ENCODE measurements at places on chromosomes 12 and 14.

GRCh38 chr12:54572881-54573280 lies 15.6 kb downstream of the PPP1R1A start:
- DNase-seq = no peak

- no peak for DNase-seq
Observed at GRCh38 chr14:22606380-22606779, 8.3 kb downstream of the ABHD4 start.

DNA sequence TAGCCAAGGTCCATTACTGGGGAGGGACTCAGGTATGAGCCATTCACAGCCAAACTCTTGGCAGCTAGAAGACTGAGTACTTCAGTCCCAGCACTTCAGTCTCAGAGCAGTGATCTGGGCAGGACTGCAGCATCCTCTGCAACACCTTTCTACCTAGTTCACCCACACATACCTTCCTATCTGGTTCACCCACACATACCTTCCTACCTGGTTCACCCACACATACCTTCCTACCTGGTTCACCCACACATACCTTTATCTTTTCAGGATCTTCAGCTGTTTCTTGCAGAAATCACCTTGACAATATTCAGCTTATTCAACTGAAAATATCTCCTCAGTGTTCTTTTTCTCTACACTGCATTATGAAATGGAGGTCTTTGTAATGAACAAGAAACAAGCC lies 101.3 kb downstream of the SRGAP1 start:
- DNase-seq = no peak

- DNase-seq = no peak
Observed at GRCh38 chr12:5581616-5582015, 149.7 kb downstream of the NTF3 start.

GRCh38 chr14:101049942-101050341 lies 146.4 kb upstream of the RTL1 start:
- DNase-seq = no peak

- no peak for DNase-seq
Observed at GRCh38 chr14:102568115-102568614, 24.3 kb upstream of the RCOR1 start.

- DNase-seq = no peak
Observed at GRCh38 chr14:61575551-61576150, 119.7 kb upstream of the HIF1A start.

DNA sequence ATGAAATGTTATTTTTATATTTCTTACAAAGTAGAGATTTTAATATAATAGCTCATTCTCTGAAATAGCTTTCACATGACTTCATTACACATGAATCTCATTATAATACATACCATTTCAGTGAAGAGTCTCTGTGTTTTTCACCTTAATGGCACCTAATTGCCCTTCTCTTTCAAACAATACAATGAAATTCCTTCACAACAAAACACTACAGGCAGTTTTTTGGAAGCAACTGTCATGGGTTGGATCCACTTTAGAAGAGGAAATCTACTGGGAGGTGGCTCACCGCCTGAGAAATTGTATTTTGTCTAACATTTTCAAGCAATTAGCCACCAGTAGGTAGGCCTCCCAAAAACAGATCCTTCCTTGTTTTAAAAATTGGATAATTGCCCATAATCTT lies 40.3 kb upstream of the RGS6 start:
- no peak for DNase-seq

- DNase-seq = no peak
Observed at GRCh38 chr12:79402606-79403005, 288.2 kb downstream of the PAWR start.

DNA sequence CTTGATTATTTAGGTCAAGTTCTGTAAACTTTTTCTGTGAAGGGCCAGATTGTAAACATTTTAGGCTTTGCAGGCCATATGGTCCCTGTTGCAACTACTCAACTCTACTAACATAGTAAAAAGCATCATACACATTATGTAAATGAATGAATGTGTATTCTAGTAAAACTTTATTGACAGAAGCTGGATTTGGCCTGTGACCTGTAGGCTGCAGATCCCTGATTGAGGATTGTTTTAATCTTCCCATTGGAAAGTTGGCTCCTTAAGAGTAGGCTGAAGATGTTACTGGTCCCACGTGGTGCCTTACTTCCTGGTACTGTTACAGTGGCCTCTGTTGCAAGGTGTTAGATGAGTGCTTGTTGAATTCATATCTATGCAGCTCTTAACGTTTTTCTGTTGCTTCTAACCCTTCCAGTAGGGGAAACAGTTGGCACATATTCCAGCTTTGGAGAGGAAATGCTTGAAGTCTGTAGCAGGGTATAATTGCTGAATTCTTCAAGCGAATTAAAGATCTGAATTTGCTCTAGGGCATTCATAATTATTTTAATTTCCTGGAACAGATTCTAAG lies 133.6 kb upstream of the DNM1L start:
- no peak for DNase-seq

GRCh38 chr12:60263161-60263560 lies 667.3 kb downstream of the SLC16A7 start:
- no peak for DNase-seq

DNA sequence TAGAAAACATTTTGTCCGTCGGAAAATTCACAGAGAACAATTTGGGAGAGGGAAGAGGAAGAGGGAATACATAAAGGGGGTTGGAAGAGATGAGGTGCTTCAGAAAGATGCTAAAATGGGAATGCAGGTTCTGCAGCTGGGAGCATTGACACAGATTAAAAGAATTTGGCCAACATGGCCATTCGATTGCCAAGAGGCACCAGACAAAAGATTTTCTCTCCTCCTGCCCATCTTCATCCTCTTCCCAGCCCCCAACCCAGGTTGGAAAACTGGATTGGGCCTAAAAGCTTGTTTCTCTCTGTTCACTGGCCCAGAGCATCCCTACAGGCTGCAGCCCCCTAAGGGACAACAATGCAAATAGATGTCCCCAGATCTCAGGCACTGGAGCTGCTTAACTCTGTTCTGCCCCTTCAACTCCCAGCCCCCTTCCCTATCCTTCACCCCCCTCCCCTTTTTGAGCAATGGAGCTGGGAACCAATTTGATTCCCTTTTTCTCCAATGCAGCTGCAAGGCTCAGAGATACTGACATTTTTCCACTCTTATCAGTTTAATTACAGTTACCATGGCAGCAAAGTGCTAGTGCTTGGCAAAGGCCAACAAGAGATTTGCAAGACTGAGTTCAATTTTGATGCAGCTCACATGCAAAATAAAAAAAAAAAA lies 1.9 kb downstream of the LMO3 start:
- no peak for DNase-seq

GRCh38 chr12:52171950-52172512 lies 19.8 kb downstream of the KRT80 start:
- DNase-seq = peak; percentile 62

DNA sequence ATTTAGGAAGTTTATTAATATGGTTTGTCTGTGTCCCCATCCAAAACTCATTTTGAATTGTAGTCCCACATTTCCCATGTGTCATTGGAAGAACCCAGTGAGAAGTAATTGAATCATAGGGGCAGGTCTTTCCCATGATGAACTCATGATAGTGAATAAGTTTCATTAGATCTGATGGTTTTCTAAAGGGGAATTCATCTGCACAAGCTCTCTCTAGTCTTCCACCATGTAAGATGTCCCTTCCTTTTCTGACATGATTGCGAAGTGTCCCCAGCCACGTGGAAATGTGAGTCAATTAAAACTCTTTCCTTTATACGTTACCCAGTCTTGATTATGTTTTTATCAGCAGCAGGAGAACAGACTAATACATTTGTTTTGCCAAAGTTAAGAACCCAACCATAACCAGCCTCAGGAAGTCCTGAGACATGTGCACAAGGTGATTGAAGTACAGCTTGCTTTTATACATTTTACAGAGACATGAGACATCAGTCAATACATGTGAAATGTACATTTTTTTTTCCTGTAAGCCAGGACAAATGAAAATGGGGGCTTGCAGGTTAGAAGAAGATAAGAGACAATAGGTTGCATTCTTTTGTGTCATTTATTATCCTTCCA lies 1136.7 kb downstream of the TMEM121 start:
- no peak for DNase-seq

All from KBM-7 (cell line).